H4 (cell line): ENCODE measurements at places on chromosomes 2 and 18.
A peak's percentile ranks its signal among the peaks of the same experiment; 100 is the strongest.

- no peak for DNase-seq
Observed at GRCh38 chr18:46415532-46416252, 241.3 kb downstream of the LOXHD1 start.

DNA sequence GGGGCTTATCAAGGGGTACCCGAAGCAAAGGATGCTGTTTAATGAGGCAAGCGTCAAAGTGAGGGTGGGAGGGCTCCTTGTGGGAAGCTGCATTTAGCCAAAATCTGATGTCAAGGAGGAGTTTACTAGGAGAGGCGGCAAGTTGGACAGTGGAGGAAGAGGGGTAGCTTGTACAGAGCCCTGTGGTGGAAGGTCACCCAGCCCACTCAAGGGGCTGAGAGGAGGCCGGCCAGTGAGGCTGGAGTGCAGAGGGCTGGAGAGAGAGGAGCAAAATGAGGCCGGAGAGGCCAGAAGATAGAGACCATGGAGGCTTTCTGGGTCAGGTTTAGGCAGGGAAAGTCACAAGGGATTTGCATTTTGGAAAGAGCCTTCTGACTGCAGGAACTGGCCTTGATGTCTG lies 49.5 kb downstream of the ASB1 start:
- no peak for DNase-seq

DNA sequence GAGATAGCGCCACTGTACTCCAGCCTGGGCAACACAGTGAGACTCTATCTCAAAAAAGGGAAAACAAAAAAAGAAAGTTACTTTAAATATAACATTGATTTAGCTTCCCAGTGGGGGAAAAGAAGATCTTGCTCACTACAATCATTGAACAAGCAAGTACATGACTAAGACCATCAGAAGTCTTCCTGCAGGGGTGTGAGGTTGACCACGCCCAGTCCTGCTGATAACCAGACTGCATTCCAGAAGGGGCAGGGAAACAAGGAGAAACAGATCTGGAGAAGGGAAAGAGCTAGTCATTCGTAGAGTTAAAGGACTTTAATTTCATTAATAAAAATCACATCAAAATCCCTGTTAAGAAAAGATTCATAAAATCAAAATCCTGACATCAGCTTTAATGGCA lies 77.5 kb downstream of the EPHA4 start:
- DNase-seq: no peak

- DNase-seq: no peak
Observed at GRCh38 chr2:148102641-148103040, 81.8 kb downstream of the MBD5 start.

DNA sequence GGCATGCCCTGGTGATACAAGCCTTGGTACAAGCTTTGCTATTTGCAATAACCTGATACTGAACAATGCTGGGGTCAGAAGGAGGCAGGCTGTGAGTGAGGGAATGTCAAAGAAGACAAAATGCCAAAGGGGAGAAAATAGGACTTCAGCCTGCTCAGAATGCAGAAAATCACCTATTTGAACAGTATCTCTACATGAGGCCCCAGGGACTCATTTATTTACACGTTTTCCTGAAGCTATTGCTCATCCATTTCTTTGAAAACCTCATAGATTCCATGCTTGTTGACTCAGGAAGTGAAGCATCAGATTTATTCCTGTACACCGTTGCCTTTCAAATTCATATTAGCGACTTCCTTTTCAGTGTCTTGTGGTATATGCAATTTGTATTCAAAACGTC lies 69.4 kb upstream of the CBLN2 start:
- no peak for DNase-seq

DNA sequence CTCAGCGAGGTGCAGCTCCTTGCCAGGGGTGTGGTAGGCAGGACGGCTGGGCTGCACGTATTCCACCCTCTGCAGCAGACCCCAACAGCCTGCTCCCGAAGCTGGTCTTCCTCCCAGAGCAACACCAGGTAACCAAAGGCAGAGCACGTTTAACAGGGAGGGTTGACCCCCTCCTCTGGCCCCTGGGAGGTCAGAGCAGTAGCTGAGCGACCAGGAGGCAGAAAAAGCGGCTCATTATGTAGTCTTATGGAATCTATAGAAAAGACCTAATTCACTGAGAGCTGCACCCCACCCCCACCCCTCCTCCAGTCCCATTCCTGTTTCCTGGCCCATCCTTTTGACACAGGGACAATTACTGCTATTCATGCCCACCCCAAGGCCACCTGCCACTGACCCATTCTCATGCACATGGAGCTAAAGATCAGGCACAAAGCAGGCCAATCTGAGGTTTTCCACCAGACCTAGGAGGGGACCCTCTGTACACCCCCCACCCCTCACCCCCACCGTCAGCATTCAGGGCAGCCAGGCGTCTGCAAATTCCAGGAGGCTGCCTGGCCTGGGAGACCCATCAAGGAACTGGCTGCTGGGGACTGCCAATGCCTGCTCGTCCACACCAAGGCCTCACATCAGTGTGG lies 60.9 kb upstream of the FZD7 start:
- no peak for DNase-seq

DNA sequence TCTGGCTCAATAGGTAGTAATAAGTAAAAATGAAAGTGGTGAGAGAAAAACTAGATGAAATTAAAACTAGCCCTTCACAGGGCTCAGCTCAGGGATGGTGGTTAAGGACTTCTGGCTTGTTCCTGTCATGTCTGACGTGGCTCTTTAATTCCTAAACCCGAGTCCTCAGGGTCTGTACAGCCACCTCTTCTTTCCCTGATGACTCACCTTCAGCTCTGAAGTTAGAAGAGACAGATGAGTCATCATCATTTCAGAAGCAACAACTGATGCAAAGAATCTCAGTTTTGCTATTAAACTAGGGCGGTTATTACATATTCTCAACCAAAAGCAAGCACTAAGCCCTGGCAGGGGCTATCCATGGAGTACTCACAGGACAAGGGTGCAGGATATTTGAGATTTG lies 24.0 kb upstream of the ITGB6 start:
- peak; percentile 95 for DNase-seq

- DNase-seq: no peak
Observed at GRCh38 chr2:54512663-54513362, 56.7 kb downstream of the SPTBN1 start.
